Activated CD4-positive, CD25-positive, alpha-beta regulatory T cell treated with anti-CD3 and anti-CD28 coated beads, Interleukin-2, amount 50 U/mL, for 24 hours (primary cell): ENCODE measurements at places on chromosomes 6 and 20.

GRCh38 chr6:111717621-111718020 lies 111.9 kb upstream of the TRAF3IP2 start:
- no peak for ATAC-seq

- ATAC-seq, result no peak
Observed at GRCh38 chr6:98454809-98455322, 379.5 kb upstream of the POU3F2 start.

DNA sequence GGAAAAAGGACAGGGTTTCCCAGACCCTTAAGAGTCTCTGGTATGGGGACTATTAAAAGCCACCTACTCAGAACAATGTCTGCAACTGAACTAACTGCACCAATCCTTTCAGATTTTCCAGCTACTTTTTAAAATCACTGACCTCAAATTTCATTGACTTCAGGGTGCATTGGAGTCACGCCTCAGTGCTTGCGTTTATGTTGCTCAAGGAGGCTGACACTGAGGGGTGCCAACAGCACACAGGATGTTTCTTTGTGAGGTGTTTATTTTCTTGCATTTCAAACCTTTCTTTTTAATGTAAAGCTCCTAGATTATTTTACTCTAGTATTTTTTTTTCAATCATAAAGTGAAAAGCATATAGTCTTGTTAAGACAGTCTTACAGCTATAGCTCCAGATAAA lies 402.0 kb upstream of the SLC35B3 start:
- ATAC-seq, result no peak

DNA sequence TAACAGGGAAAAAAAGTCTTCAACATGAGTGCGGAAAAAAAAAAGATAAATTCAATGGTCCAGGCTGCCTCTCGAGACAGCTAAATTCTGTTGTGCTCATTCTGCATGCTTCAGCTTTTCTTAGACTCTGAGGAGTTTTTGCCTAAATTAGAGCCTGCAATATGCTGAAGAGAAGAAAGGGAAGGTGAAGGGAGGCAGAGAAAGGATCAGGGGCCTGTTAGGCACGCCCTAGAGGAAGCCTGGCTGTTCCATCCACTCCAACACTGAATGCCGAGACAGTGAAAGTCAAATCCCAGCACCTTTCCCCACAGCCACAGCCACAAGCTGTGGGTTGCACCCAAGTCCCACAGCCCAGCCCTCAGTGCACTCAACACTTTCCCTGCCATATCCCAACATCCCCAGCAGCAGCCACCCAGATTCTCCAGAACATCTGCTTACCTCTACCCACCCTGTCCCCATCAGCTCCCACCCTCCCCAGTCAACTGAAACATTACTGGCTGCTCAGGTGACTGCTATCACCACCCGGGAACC lies 37.3 kb downstream of the PREX1 start:
- ATAC-seq, result no peak

GRCh38 chr6:151722342-151722741 lies 85.1 kb upstream of the ESR1 start:
- ATAC-seq, result no peak

- ATAC-seq, result peak; percentile 89
Observed at GRCh38 chr6:135880066-135880972, 28.8 kb downstream of the PDE7B start.

DNA sequence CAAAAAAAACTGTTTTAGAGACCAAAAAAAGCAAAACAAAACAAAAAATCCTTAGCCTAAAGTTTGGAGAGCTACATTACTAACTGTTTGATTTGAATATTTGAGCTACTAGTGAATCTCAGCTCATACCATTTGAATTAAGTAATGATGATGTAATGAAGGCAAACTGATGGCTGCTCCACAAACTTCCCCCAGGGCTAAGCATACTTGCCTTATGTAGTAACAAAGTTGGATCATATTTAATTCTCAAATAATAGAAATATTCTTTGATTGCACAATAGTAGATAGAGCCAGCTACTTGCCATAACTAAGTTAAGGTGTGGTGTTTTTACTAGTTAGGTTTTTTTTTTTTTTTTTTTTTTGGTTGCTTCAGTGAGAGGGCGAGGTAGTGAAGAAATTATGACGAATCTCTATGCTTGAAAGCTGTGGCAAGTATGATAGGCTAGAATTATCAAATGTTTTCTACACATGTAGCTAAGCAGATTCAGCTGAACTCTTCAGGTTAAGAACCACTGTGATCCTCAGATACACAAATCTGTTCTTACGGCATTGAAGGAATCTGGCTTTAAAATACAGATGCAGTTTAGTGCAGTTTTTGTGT lies 2.9 kb downstream of the RAB32 start:
- ATAC-seq, result no peak

GRCh38 chr20:41452226-41452625 lies 85.6 kb upstream of the EMILIN3 start:
- no peak for ATAC-seq

DNA sequence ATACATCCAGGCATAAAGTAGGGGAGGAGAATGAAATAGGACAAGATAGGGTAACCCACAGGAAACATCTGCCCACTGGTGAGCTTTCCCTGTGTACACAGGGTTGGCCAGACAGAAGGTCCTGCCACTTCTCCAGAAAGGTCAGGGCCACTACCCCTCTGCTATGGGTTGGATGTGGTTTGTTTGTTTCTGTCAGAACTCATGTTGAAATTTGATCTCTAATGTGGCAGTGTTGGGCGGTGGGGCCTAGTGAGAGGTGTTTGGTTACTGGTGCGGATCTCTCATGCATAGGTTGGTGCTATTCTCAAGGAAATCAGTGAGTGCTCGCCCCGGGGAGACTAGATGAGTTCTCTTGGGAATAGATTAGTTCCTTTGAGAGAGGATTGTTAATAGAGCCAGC lies 15.6 kb upstream of the MAS1 start:
- ATAC-seq, result no peak
